Activated naive CD4-positive, alpha-beta T cell treated with Interleukin-2 at 50 U/mL for 16 hours (primary cell): ENCODE measurements at places on chromosomes 3 and 15.

- DNase-seq, result no peak
Measured at GRCh38 chr3:55166576-55167555, 239.0 kb upstream of the LRTM1 start.

DNA sequence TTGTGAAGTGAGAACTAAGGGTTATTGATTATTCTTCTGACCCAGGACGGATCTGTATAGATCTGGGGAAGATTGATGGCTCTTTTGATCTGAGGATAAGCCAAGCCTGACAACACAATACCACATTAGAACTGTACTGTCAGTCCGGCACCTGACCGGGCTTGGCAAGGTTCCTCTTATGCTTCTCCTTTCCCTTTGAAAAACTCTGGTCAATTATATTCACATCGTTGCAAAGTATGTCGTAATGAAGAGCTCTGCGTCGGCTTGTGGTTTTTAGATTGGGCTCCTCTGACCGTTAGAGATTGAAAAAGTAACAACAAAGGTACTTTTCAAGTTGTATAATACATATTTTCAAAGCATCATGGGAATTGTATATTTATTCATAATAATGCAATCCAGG lies 389.8 kb downstream of the NR2F2 start:
- DNase-seq, result no peak

DNA sequence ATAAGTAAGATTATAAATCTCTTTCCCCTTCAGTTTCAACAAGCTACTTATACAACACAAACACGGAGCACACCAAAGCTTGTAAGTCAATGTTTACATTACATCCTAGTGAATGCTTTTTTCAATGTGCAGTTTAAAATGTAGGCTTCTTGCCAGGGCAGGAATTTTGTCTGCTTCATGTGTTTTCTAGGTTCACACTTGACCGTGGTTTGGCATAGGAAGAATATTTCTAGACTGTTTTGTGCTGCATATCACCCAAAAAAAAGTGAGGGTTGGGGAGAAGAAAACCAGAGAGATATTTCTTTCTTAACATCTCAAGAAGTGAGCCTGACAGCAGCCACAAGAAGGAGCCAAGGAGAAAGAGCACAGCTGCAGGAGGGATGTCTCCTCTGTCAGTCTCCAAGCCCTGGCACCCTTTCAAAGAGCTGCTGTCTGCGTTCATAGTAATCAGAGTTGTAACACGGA lies 255.8 kb downstream of the MEIS2 start:
- DNase-seq, result no peak

- DNase-seq, result no peak
Measured at GRCh38 chr15:77495838-77496596, 75.3 kb downstream of the HMG20A start.

GRCh38 chr15:91801836-91802534 lies 51.5 kb upstream of the SLCO3A1 start:
- no peak for DNase-seq

DNA sequence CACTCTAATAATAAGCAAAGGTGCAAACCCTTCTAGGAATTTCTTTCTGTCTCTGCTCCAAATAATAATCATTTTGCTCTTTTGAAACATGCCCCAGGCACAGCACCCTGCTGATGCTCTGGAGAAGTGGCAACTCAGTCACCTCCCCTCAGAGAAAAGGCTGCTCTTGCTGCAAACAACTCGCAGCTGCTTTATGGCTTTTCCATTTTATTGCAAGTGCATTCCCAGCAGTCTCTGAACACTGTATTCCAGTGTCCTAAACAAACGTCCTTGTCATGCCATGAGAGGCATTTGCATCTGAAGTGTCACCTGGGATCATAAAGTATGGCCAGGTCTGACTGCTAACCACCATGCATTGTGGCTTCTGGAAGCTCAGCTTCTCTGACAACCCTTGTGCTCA lies 358.1 kb upstream of the TRIM42 start:
- no peak for DNase-seq

DNA sequence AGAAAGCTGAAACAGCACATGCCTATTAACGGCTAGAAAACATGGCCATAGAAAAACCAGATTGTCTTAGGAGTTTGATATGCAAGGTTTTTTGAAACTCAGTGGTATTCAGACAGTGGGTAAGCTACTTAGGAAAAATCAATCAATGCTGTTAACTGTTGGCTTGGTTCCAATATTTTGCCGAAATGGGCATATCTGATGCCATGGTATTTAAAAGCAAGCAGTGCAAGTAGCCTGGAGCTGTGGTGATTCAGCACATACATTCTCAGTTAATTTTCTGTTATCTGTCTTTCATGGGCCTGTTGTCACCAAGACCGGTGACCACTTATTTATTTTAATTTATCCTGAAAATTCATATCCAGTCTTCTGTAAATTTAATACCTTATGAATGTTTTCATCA lies 17.3 kb upstream of the SUCNR1 start:
- no peak for DNase-seq

DNA sequence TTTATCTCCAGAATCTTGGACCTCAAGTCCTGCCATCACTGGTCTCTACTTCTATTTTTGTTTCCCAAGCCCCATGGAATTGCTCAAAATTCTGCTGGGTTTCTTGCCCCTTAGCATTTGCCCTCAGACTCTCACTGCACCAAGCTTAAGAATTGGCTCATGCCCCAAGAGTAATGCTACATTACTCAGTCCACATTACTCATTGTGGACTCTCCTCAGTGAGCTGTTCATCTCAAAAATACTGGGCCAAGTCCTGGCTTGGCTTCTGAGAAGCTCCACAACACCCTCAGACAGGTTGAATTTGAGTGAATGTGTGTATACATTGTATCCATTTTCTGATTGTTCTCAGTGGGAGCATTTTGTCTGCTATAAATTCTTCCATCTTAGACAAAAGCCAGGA lies 364.4 kb upstream of the ARHGEF26 start:
- no peak for DNase-seq
